ENCODE measurements at places on chromosomes 12 and 14.

- no peak for DNase-seq
Measured at GRCh38 chr14:40618225-40618898, 988.3 kb upstream of the LRFN5 start.

DNA sequence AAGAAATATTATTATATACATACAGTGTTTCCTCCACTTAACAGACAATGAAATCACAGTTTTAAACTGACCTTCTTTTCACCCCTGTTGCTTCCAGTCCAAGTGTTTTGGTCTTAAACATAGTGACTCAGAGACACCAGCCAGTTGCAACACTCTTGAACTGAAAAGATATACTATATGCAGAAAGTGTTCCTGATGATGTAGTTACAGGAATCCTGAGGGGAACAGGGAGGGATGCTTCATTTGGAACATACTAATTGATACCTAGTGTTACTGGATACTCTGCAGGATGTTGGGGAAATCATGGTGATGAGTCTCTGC is 420.8 kb downstream of the CCDC91 start:
- no peak for DNase-seq

GRCh38 chr14:30196861-30197260 is 269.2 kb upstream of the PRKD1 start:
- no peak for DNase-seq

GRCh38 chr12:27879708-27880107 is 92.8 kb downstream of the PTHLH start:
- no peak for DNase-seq

DNA sequence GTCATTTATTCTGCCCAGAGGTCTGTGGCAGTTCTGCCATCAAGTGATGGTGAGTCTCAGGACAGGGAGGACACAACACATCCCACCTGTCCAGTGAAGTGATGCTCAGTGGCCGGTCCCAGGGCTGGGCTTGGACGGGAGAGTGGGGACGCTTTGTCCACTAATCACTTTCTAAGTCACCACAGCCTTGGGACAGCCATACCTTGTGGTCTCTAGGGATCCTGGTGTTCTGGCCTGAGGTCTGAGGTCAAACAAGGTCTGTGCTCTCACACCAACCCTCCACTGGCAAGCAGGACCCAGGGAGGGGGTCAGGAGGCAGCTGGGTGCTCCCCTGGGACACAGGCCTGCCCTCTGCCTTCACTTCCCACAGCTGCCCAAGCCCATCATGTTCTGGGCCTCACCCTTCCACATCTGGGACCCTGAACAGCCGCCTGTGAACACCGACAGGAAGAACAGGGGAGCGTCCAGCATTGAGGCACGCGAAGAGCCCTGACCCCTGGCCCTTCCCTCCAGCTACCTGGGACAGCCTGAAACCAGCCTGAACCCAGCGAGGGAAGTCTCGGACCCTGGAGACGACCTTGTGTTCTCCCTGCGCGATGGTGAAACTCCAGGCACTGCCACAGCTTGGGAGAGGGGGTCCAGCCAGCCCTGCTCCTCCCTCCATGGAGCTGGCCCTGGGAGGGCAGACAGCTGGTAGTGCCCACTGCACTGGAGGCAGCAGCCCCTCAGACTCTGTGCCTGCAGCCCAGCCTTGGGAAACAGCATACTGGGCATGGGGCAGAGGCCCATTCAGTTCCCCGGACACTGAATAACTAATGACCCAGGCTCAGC is 19.7 kb upstream of the GPR132 start:
- no peak for DNase-seq

All from stimulated activated naive CD4-positive, alpha-beta T cell treated with Interleukin-2 at 50 U/mL for 16 hours (primary cell).